ENCODE measurements at places on chromosomes 2 and 18. TPM values are rescaled to one million over a fixed set of nuclear protein-coding genes. Genes with fewer than 3 reads are reported as not detected.

The VWC2L gene
- 0.08 TPM for polyA plus RNA-seq

The DSG2 gene
- polyA plus RNA-seq = 56.1 TPM

The GALR1 gene
- 0.22 TPM for polyA plus RNA-seq

DNA sequence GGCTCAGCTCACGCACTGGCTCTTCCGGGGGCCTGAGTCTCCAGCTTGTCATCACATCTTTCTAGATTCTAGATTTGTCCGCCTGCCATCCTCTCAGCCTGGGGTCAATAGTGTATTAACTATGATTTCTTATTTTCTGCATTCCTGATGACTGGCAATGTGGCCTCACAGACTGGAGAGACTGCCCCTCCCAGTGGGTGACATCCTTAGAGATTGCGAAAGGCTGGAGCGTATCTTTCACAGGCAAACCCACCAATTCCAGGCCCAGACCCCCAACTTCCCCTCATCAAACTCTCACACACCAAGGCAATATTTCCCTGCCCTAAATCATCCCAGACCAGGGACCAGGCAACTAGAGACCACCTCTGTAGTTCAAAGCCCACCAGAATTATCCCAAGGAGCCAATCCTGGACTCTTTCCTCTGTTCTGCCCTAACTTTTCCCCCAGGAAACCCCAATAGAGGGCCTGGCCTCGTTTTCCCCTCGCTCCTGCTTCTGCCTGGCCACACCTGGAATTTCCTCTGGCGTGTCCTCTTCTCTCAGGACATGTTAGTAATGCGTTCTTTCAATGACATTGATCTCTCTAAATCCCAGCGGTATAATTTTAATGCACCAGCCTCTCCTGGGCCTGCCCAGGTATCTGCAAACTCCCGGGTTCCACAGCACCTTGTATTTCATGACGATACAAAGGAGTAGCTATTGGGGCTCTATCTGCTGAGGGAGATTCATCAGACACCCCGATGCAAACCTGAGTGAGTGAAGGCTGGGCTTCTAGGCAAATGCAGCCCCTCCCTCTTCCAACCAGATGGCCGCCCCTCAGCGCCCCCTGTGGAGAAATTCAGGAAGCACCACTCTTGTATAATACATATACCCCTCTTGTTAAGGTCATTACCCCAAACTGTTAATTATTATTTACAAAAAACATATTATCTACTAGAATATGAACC is 2.4 kb upstream of the KCNF1 start:
- DNase-seq = no peak

DNA sequence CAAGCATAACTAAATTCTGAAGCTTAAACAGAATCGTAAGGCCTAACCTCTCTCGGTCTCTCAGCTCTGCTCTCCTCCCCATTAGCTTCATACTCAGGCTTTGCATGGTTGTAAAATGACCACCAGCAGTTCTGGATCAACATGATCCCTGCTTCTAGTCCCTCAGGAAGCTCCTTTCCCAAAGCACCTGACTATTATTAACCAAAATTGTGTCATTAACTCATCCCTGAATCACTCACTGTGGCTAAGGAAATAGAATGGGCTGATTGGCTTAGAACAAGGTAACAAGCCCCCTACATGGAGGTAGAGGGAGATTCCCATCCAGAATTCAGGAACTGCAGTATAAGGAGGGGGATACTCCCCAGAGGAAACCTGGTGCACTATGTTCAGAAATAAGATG is 448.3 kb downstream of the ARHGAP15 start:
- DNase-seq = no peak

- no peak for DNase-seq
Observed at GRCh38 chr2:109463236-109463635, 150.5 kb downstream of the SEPTIN10 start.

DNA sequence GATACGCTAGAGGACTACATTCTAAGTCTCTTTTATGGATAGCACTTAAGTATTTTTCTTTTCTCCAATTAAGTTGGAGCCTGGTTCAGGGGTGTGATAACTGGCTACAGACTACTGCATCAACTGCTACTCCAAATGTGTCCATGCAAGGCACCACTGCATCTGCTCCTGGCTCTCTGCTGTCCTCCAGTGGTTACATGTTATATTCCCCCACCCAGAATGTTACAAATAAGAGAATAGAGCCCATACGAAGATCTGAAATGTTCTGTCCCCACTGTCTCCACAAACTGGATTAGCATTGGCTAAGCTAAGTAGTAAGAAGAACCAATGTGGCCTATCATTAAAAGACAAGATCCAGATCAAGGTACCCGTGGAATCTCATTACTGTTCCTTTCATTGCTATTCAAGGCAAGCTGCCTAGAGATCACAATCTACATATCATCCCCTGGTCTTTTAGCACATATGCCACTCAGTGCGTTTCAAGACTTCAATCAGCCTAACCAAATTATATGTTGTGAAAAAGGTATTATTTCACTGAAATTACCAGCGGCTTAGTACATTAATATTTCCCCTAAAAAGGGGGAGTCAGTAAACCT is 308.3 kb upstream of the SLC8A1 start:
- no peak for DNase-seq

DNA sequence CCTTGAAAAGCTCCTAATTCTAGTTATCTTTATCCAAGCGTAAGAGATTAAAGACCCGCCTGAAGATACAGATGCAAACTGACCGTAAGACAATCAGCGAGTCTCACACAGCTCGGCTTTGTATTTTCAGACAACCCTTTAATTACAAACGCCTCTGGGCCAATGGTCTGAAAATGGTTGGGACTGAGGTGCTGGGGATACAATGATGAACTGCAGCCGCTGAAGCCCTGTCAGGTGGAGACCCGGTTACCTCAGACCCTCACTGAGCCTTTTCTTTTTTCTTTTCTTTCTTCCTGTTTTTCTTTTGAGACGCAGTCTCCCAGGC is 715 bp upstream of the CFAP36 start:
- DNase-seq = peak; percentile 18

GRCh38 chr2:203873921-203874631 is 6.5 kb downstream of the CTLA4 start:
- DNase-seq = no peak

DNA sequence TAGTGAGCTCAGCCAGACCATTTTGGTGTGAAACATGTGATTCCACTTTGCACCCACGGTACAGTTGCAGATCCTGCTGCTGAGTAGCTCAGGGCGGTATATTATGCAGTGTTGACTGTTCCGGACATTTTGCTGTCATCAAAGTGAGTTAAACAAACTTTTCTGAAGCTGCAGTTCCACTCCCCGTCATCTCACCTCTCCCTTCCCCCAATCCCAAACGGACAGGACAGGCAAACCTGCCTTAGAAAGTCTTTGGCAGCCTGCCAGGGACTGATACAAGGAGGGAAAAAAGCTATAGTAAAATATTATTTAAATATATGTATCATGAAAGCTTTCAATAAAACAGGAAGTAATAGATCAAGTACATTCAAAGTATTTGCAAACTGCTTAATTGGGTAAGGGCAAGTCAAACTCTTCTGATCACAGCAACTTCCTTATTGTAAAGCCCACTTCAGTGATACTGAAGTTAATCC is 35.5 kb upstream of the SP5 start:
- no peak for DNase-seq

Measured in renal cortex interstitium (tissue), 15 donors.